ENCODE measurements at places on chromosomes 2 and 18.

- H3K27ac ChIP-seq, result no peak overlapping the region
- no peaks in the 10 kb centered on the region for H3K36me3 ChIP-seq
- no peaks in the 10 kb centered on the region for H3K4me1 ChIP-seq
- no peaks in the 10 kb centered on the region for H3K27me3 ChIP-seq
- DNase-seq, result no peak
Observed at GRCh38 chr2:20972110-20972509, 71.8 kb downstream of the APOB start.

GRCh38 chr2:30886080-30886479 lies 78.8 kb upstream of the CAPN13 start:
- H3K4me1 ChIP-seq, result peaks cover 7% of the 10 kb centered on the region
- no peaks in the 10 kb centered on the region for H3K27me3 ChIP-seq
- H3K27ac ChIP-seq, result no peak overlapping the region
- H3K4me3 ChIP-seq, result no peak overlapping the region

GRCh38 chr2:118363604-118364003 lies 275.3 kb downstream of the INSIG2 start:
- DNase-seq, result no peak
- no peaks in the 10 kb centered on the region for H3K4me1 ChIP-seq
- no peaks in the 10 kb centered on the region for H3K27me3 ChIP-seq
- H3K4me3 ChIP-seq, result no peak overlapping the region
- H3K36me3 ChIP-seq, result no peaks in the 10 kb centered on the region

DNA sequence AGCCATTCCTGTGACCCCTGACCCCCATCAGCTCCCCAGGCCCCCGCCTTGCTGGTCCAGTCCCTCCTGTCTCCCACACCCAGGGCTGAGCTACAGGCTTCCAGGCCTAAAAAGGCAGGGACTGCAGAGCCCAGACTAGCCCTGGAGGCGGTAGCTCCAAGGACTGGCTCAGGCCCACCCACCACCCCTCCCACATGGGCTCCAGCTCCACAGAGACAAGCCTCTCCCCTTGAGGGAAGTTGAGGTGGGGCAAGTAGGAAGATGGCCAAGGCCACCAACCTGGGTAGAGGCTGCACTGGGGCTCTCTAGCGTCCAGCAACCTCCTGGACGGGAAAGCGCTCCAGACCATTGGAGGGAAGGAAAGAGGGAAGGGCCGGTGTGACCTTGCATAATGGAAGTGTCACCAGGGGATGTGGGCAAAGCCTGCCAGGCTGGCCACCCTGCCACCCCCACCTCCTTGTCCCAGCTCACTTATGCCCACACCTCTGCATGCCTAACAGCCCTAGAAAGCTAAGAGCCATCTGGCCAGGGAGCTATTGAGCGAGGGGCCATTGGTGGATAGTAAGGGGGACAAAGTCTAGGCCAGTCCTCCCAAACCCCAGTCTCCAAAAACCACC lies 63.1 kb downstream of the TNS1 start:
- DNase-seq, result no peak
- no peaks in the 10 kb centered on the region for H3K36me3 ChIP-seq
- H3K27ac ChIP-seq, result no peak overlapping the region
- H3K4me3 ChIP-seq, result no peak overlapping the region

GRCh38 chr2:46416739-46417403 lies 62.5 kb upstream of the TMEM247 start:
- H3K27me3 ChIP-seq, result no peaks in the 10 kb centered on the region
- no peak overlapping the region for H3K27ac ChIP-seq
- H3K36me3 ChIP-seq, result no peaks in the 10 kb centered on the region
- no peaks in the 10 kb centered on the region for H3K4me1 ChIP-seq
- no peak overlapping the region for H3K4me3 ChIP-seq
- DNase-seq, result no peak
